ENCODE measurements at places on chromosomes 12 and 14.
A peak's percentile ranks its signal among the peaks of the same experiment; 100 is the strongest.

GRCh38 chr14:86865934-86866333 lies 1127.0 kb downstream of the GALC start:
- H3K36me3 ChIP-seq: no peaks in the 10 kb centered on the region
- H3K27ac ChIP-seq: no peak overlapping the region
- no peaks in the 10 kb centered on the region for H3K4me1 ChIP-seq
- H3K27me3 ChIP-seq: no peaks in the 10 kb centered on the region
- H3K4me3 ChIP-seq: no peak overlapping the region

- H3K27ac ChIP-seq: no peak overlapping the region
- no peaks in the 10 kb centered on the region for H3K36me3 ChIP-seq
- DNase-seq: no peak
- no peaks in the 10 kb centered on the region for H3K4me1 ChIP-seq
- H3K4me3 ChIP-seq: no peak overlapping the region
Measured at GRCh38 chr14:104693482-104694431, 4.3 kb downstream of the INF2 start.

- H3K4me1 ChIP-seq: peaks cover 30% of the 10 kb centered on the region
- H3K27ac ChIP-seq: no peak overlapping the region
- H3K4me3 ChIP-seq: no peak overlapping the region
- H3K27me3 ChIP-seq: peaks cover 48% of the 10 kb centered on the region
- H3K36me3 ChIP-seq: no peaks in the 10 kb centered on the region
Measured at GRCh38 chr12:3489057-3489456, 1.9 kb upstream of the PRMT8 start.

DNA sequence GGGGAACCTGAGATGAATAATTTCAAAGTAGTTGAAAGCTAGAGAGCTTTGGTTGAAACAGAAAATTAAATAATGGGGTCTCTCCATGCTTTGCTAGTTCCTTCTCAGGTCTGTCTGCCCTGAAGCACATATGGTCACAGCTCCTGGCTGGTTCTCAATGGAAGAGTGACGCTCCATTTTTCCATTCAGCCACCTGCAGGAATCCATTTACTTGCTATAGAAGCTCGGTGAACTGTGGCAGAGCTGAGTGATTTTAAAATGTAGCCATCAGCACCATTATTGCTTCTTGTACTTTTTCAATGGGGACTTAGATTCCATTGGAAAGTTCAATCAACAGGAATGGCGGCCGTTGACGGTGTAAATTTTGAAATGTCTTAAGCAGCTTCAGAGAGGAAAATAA lies 525.2 kb downstream of the GLT1D1 start:
- H3K36me3 ChIP-seq: no peaks in the 10 kb centered on the region
- DNase-seq: no peak
- H3K27me3 ChIP-seq: no peaks in the 10 kb centered on the region

- H3K36me3 ChIP-seq: no peaks in the 10 kb centered on the region
- no peak for DNase-seq
- H3K4me1 ChIP-seq: no peaks in the 10 kb centered on the region
- no peaks in the 10 kb centered on the region for H3K27me3 ChIP-seq
- H3K4me3 ChIP-seq: no peak overlapping the region
Measured at GRCh38 chr12:30111719-30112118, 328.0 kb upstream of the TMTC1 start.

DNA sequence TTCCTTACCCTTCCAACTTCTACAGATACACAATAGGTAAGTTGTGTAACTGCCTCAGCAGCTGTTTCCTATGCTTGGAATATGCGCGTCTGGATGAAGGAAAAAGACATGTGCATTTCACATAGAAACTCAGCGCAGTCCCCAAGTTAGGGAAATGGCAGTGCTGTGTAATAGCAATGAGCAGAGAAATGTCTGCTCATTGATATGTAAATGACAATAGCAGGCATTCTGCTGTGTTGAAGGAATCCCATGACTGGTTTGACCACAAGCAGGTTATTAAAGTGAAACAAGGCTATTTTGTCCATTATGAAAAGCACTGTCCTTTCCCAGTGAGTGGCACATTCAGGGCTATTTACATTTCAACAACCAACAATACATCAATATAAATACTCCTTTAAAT lies 106.6 kb downstream of the BTG1 start:
- H3K27me3 ChIP-seq: no peaks in the 10 kb centered on the region
- no peak overlapping the region for H3K27ac ChIP-seq
- peaks cover 11% of the 10 kb centered on the region for H3K4me1 ChIP-seq
- no peak for DNase-seq
- H3K36me3 ChIP-seq: no peaks in the 10 kb centered on the region
- no peak overlapping the region for H3K4me3 ChIP-seq

DNA sequence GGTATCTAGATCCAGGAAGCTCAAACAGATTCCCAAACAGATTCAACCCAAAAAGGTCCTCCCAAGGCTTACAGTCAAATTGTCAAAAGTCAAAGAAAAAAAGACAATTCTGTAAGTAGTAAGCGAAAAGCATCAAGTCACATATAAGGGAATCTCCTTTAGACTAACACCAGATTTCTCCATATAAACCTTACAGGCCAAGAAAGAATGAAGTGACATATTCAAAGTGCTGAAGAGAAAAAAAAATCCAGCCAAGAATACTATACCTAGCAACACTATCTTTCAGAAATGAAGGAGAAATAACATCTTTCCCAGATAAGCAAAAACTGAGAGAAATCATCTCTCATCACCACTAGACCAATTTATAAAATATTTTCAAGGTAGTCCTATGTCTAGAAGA lies 79.6 kb upstream of the LGR5 start:
- H3K4me1 ChIP-seq: no peaks in the 10 kb centered on the region
- no peaks in the 10 kb centered on the region for H3K27me3 ChIP-seq
- DNase-seq: no peak
- H3K36me3 ChIP-seq: no peaks in the 10 kb centered on the region
- H3K27ac ChIP-seq: no peak overlapping the region

DNA sequence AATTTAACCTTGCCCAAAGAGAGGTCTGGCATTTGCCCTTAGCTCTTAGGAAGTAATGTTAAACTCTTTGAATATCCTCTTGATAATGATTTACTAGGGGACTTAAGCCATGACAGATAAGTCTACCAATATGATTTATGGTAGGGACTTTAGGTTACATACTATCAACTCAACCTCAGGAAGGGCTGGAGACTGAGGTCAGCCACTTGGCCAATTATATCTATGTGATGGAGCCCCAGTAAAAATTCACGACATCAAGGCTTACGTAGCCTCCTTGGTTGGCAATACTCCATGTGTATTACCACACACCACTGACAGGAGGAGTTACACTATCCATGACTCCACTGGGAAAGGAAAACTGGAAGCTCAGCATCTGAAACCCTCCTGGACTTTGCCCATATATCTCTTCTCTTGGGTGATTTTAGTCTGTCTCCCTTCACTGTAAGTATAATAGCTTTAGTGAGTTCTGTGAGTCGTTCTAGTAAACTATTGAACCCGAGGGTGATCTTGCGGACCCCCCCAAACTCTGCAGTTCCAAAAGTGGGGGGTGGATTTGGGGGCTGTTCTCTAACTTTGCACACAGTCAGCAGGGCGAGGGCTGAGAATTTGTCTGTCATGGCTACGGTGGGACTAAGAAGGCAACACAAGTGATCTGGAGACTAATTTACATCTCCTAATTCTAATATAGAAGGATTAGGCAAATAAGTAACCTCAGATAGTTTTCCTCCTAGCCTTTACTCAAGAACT lies 62.3 kb downstream of the R3HDM2 start:
- H3K27me3 ChIP-seq: no peaks in the 10 kb centered on the region
- no peak for DNase-seq
- H3K27ac ChIP-seq: no peak overlapping the region
- H3K36me3 ChIP-seq: no peaks in the 10 kb centered on the region
- H3K4me3 ChIP-seq: no peak overlapping the region

- H3K27me3 ChIP-seq: no peaks in the 10 kb centered on the region
- DNase-seq: no peak
- no peak overlapping the region for H3K27ac ChIP-seq
- H3K4me1 ChIP-seq: no peaks in the 10 kb centered on the region
Measured at GRCh38 chr12:42933461-42934081, 344.0 kb upstream of the PRICKLE1 start.

DNA sequence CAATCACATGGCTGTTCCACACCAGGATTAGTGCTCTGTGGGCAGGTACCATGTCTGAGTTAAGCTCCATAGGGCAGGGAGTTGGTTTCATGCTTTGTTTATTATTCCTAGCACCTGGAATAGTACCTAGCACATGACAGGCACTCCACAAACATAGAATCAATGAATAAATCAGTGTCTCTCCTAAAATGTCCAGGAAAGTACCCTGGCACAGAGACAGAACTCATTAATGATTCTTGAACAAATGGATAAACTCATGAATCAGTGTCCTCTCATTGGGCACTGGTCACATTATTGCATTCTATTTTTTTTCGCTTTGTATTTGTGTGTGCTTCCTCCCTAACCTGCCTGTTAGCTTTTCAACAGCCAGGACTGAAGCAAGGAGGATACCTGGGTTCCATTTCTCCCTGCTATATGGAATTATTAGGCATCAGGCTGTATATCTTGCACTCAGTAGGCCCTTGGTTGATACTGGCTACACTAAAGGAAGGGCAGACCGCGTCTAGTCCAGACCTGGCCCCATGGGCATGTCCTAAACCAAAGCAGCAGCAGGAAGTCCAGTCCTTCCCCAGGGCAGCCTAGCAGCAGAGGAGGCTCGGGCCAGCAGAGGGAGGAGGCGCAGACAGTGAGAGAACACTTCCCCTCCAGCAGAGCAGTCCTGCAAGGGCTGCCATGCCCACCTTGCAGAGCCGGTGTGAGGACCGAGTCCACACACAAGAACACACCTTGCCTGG lies 18.4 kb downstream of the HDAC7 start:
- no peak overlapping the region for H3K4me3 ChIP-seq
- H3K36me3 ChIP-seq: no peaks in the 10 kb centered on the region
- no peak for DNase-seq
- H3K4me1 ChIP-seq: peaks cover 13% of the 10 kb centered on the region
- H3K27me3 ChIP-seq: no peaks in the 10 kb centered on the region

DNA sequence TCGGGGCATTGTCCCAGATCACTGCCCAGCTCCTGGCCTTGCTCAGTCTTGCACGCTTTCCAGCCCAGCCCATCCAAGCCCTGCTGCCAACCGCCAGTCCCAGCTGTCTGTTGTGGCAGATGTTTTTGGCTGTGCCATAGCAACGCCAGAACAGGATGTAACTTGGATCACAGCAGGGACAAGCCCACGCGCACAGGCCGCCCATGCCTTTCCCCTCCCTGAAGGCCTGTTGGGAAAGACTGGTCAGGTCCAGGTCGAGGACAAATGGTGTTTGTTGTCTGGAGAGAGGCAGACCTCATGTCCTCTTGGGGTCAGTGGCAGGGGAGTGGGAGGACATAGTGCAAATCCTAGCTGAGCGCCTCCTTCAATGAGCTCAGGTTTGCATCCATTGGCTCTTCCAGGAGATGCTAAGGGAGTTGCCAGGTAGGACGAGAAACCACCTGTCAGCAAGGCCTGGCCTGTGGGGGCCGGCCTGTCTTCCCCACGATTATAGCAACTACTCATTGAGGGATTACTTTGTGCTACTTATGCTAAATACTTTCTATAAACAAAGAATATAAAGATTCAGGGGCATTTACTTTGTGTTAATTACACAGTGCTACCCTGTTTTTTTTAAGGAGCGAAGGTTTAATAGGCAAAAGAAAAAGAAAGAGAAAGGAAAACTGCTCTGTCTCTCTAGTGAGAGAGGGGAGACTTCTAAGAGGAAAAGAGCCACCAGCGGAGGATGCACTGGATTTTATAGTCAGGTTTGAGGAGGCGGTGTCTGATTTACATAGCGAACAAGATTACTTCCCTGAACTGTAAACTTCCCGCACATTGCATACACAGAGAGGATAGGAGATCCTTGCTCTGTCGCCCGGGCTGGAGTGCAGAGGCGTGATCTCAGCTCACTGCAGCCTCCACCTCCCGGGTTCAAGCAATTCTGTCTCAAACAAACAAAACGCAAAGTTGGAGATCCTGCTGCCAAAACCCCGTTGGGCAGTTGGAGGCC lies 42.8 kb upstream of the CORO1C start:
- no peaks in the 10 kb centered on the region for H3K36me3 ChIP-seq
- DNase-seq: peak; percentile 45
- no peak overlapping the region for H3K4me3 ChIP-seq
- H3K27ac ChIP-seq: no peak overlapping the region
- H3K27me3 ChIP-seq: no peaks in the 10 kb centered on the region
- no peaks in the 10 kb centered on the region for H3K4me1 ChIP-seq

DNA sequence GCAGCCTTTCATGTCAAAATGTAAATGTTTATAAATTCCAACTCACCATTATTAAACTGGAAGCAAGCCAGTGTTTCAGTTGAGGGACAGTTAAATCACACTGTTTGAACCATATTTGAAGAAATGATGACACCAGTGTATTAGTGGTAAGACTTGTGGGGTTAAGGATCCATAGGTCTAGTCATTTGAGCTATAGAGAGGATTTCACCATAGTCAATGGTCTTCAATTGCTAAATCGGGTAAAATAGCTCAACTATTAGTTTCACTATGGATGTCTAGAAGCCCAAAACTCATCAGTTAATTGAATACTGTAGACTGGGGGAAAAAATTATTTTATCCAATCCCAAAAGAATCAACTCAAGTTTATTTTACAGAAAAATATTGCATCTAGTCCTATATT lies 659.1 kb downstream of the NRXN3 start:
- no peak overlapping the region for H3K4me3 ChIP-seq
- no peaks in the 10 kb centered on the region for H3K4me1 ChIP-seq
- no peak for DNase-seq
- H3K27ac ChIP-seq: no peak overlapping the region

DNA sequence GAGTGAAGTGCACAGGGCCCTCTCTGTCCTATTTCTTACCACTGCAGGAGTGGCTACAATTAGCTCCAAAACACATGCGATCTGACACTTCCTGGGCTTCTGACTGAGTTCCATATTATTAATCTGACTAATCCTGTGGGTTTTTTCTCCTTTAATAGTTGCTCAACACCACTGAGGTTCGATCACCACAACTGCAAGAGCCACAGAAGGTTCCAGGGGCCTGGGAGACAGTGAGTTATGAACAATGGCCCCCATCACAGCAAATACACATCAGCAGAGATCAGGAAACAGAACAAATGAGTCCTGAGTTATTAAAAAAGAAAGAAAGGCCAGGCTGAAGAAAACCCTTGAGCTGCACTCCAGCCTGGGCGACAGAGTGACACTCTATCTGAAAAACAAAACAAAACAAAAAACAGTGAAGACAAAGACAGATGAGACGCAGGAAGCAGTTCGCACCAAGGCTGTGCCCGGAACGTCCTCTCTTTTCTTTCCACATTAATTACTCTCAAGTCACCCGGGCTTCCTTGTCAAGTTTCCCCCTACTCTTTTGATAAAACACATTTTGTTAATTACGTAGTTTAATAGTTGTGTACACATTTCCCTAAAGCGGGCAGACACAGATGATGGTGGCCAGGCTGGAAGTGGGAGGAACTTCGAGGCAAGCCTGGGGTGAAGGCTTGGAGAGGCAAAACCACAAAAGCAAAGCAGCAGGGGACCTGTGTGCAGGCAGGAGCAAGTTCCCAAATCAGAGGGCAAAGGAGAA lies 42.7 kb downstream of the CDC42BPB start:
- H3K27me3 ChIP-seq: no peaks in the 10 kb centered on the region
- H3K4me1 ChIP-seq: peaks cover 3% of the 10 kb centered on the region
- H3K27ac ChIP-seq: no peak overlapping the region
- H3K36me3 ChIP-seq: no peaks in the 10 kb centered on the region
- DNase-seq: no peak

- H3K36me3 ChIP-seq: no peaks in the 10 kb centered on the region
- H3K27ac ChIP-seq: no peak overlapping the region
- no peak for DNase-seq
- H3K4me1 ChIP-seq: peaks cover 4% of the 10 kb centered on the region
- no peaks in the 10 kb centered on the region for H3K27me3 ChIP-seq
Measured at GRCh38 chr12:93704122-93704521, 26.9 kb downstream of the CRADD start.

GRCh38 chr12:18861287-18861858 lies 123.5 kb downstream of the CAPZA3 start:
- H3K36me3 ChIP-seq: no peaks in the 10 kb centered on the region
- no peaks in the 10 kb centered on the region for H3K4me1 ChIP-seq
- H3K27ac ChIP-seq: no peak overlapping the region
- H3K4me3 ChIP-seq: no peak overlapping the region

All from H1 (cell line).